ENCODE measurements at places on chromosomes 7 and 10.

DNA sequence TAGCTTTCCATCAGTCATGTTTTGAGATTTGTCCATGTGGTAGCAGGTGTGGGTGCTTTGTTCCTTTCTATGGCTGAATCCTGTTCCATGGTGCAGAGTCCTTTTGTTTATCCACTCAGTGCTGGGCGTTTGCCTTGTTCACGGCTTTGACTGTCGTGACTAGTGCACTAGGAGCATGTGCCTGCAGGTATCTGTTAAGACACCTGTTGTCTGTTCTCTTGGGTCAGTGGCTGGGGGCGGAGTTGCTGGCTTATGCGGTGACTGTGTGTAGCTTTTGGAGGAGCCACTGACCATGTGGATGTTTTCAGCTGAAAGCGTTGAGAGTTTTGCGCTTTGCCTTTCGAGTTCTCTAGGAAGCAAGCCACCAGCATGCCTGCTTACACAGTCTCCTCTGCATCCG is 573.1 kb upstream of the FOXK1 start:
- no peak for DNase-seq

DNA sequence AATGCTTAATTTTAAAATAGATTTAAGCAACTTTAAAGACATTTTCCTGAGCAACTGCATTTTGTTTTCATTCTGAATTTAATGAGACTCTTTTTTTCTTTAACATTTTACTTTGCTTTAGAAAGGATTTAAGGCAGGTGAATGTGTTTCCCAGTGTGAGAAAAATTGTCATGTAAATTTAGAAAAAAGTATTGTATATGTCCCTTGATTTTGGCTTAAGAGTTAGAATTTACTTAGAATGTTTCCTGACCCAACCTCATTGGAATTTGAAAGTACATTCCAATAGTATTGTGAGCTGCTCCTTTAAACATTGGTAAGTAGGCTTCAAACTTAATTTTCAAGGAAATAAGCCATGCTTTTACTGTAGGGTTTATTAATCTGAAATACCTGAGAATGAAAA is 110.2 kb downstream of the PTEN start:
- no peak for DNase-seq

DNA sequence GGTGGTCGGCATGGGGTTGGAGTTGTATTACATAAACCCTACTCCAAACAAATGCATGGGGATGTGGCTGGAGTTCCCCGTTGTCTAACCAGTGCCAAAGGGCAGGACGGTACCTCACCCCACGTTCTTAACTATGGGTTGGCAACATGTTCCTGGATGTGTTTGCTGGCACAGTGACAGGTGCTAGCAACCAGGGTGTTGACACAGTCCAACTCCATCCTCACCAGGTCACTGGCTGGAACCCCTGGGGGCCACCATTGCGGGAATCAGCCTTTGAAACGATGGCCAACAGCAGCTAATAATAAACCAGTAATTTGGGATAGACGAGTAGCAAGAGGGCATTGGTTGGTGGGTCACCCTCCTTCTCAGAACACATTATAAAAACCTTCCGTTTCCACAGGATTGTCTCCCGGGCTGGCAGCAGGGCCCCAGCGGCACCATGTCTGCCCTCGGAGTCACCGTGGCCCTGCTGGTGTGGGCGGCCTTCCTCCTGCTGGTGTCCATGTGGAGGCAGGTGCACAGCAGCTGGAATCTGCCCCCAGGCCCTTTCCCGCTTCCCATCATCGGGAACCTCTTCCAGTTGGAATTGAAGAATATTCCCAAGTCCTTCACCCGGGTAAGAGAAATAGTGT is at the start of gene CYP2E1:
Gene CYP2E1 (plus strand): TSS at position 407 of the 632 bp plus-strand sequence. CDS start 33 bp downstream, at position 440.
- no peak for DNase-seq

- DNase-seq = no peak
Measured at GRCh38 chr10:104784452-104784851, 143.4 kb downstream of the SORCS3 start.

DNA sequence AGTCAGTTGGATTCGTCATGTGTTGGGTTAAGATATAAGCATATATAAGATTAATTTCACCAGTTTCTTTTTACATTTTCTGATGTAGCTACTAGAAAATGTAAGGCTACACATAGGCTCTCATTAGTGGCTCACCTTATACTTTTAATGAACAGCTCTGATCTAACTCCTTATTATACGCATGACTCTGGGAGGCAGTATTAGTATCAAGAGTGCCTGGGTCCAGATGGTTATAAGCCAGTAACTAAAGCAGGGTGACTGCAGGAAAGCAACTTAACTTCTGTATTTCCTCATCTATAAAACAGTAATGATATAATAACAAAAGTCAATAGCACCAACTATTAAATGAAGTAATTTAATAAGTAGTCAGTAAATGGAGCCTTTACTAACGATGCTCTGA is 1.4 kb upstream of the ELMO1 start:
- no peak for DNase-seq

All from HTR-8/SVneo (cell line).